ENCODE measurements at places on chromosomes 1 and 21. TPM values are rescaled to one million over a fixed set of nuclear protein-coding genes. Genes with fewer than 3 reads are reported as not detected.

DNA sequence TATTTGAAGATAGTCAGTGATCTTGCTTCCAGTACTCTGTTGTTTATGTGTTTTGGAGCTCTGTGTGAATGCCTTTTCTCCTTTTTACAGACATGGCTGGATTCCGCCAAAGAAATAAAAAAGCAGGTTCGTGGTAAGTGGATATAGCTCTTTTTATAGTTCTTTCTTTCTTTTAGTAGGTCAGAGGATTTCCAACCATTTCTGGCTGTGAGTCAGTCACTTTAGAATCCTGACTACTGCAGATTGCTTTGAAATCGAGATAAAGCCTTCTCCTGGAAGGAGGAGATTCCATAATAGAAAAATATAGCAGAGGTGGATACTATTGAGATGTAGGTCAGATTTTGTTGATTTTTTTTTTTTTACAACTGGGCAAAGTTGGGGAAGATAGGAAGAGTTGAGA, 97.4 kb downstream of the EPB41 start:
- H3K4me3 ChIP-seq: no peak overlapping the region
- H3K4me1 ChIP-seq: no peaks in the 10 kb centered on the region
- H3K36me3 ChIP-seq: no peaks in the 10 kb centered on the region
- peak overlapping the region; percentile 2 for H3K27ac ChIP-seq
- no peaks in the 10 kb centered on the region for H3K27me3 ChIP-seq

The LEFTY2 gene
- not detected for total RNA-seq

GRCh38 chr1:26078286-26079177, 11.1 kb upstream of the TRIM63 start:
- H3K27ac ChIP-seq: no peak overlapping the region
- DNase-seq: no peak
- H3K27me3 ChIP-seq: peaks cover 4% of the 10 kb centered on the region
- no peaks in the 10 kb centered on the region for H3K36me3 ChIP-seq
- H3K4me3 ChIP-seq: no peak overlapping the region
- H3K4me1 ChIP-seq: peaks cover 4% of the 10 kb centered on the region

The KRTAP12-2 gene
- total RNA-seq: not detected

DNA sequence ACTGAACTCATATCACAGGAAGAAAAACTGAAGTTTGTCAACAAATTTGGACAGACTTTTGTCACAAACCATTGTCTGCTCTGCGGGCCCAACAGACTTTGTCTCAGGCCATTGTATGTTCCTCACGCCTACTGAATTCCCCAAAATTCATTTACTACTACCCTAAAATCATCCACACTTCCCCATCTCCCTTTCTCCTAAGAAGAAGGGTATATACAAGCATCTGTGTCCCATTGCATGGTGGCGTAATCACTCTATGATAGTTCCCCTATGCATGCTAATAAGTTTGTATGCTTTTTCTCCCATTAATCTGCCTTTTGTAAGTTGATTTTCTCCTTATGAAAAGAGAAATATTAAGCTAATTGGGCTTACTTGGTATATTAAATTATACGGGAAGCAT, 54.9 kb upstream of the ATF3 start:
- no peak overlapping the region for H3K27ac ChIP-seq
- no peak overlapping the region for H3K4me3 ChIP-seq
- peaks cover 38% of the 10 kb centered on the region for H3K27me3 ChIP-seq
- no peaks in the 10 kb centered on the region for H3K36me3 ChIP-seq
- H3K4me1 ChIP-seq: peaks cover 4% of the 10 kb centered on the region

The FAM163A gene
- total RNA-seq: 0.11 TPM

The MYOG gene
- not detected for total RNA-seq

GRCh38 chr1:192831706-192832355, 23.0 kb downstream of the RGS2 start:
- no peaks in the 10 kb centered on the region for H3K27me3 ChIP-seq
- H3K4me3 ChIP-seq: no peak overlapping the region
- no peak overlapping the region for H3K27ac ChIP-seq
- no peaks in the 10 kb centered on the region for H3K36me3 ChIP-seq
- no peak for DNase-seq
- no peaks in the 10 kb centered on the region for H3K4me1 ChIP-seq

The LCE1D gene
- total RNA-seq: not detected

GRCh38 chr1:178898401-178898800, 27.5 kb upstream of the ANGPTL1 start:
- no peak overlapping the region for H3K27ac ChIP-seq
- H3K36me3 ChIP-seq: peaks cover 17% of the 10 kb centered on the region
- H3K4me3 ChIP-seq: no peak overlapping the region
- H3K4me1 ChIP-seq: no peaks in the 10 kb centered on the region
- DNase-seq: no peak
- H3K27me3 ChIP-seq: no peaks in the 10 kb centered on the region

The GNG12 gene
- total RNA-seq: 30.3 TPM

DNA sequence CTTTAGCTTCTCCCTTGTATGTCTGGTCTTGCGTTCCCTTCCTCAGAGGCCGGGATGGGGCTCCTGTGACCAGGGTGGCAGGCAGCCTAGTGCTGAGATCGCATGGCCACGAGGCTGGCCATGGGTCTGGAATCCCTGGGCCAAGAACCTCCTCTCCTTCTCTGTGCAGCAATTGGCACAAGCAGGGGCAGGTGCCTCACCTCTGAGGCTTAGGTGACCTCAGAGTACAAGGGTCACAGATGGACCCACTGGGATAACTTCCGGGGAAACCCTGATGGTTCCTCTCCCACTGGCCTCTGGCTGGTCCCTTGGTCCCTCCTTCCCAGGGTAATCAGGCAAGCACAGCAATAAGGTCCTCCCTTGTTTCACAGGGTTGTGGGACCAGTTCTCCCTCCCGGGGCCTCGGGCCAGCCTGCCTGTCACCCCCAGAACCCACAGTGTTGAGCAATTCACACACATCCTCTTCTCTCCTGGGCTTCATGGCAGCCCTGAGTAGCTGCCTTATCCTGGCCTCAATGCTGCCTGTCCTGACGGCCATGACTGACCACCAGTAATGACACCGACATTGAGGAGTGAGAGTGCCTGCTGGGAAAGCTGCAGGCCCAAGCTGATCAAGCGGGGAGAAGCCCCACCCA, 38.6 kb downstream of the BMP8A start:
- no peak for DNase-seq
- H3K27ac ChIP-seq: no peak overlapping the region
- H3K27me3 ChIP-seq: no peaks in the 10 kb centered on the region
- H3K4me3 ChIP-seq: no peak overlapping the region

The FOXE3 gene
- not detected for total RNA-seq

GRCh38 chr21:35280231-35280630, 231.1 kb upstream of the RUNX1 start:
- no peaks in the 10 kb centered on the region for H3K36me3 ChIP-seq
- no peak for DNase-seq
- no peak overlapping the region for H3K4me3 ChIP-seq

The CYP4A22 gene
- total RNA-seq: not detected

The BPNT1 gene
- total RNA-seq: 33.1 TPM

The TMPRSS2 gene
- total RNA-seq: 0.99 TPM

DNA sequence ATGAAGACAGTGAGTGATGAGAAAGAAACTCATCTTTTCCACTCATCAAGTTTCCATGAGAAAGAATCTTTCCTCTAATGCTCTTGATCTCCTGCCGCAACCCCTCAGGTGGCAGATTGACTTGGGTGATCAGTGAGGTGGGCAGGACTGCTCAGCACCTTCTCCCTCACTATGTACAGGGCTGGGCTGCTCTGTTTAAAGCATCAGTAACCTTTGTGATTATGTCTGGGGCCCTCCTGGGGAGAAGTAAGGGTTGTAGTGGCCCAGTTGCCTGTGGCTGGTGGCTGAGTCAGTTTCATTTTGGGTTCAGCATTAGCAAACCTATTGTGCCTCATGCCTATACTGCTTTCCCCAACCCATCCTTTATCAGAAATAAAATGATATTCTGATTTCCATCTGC, 366.0 kb downstream of the TTLL7 start:
- H3K27me3 ChIP-seq: no peaks in the 10 kb centered on the region
- no peak for DNase-seq
- H3K27ac ChIP-seq: no peak overlapping the region
- no peaks in the 10 kb centered on the region for H3K36me3 ChIP-seq
- H3K4me1 ChIP-seq: no peaks in the 10 kb centered on the region
- no peak overlapping the region for H3K4me3 ChIP-seq

- no peak for DNase-seq
- H3K27ac ChIP-seq: peak overlapping the region; percentile 79
- peaks cover 23% of the 10 kb centered on the region for H3K4me1 ChIP-seq
Observed at GRCh38 chr21:44011123-44011522, 986 bp upstream of the TRAPPC10 start.

- DNase-seq: no peak
- H3K4me1 ChIP-seq: peaks cover 6% of the 10 kb centered on the region
- H3K36me3 ChIP-seq: no peaks in the 10 kb centered on the region
- no peaks in the 10 kb centered on the region for H3K27me3 ChIP-seq
- H3K27ac ChIP-seq: no peak overlapping the region
Observed at GRCh38 chr1:232059726-232060374, 433.3 kb downstream of the DISC1 start.

DNA sequence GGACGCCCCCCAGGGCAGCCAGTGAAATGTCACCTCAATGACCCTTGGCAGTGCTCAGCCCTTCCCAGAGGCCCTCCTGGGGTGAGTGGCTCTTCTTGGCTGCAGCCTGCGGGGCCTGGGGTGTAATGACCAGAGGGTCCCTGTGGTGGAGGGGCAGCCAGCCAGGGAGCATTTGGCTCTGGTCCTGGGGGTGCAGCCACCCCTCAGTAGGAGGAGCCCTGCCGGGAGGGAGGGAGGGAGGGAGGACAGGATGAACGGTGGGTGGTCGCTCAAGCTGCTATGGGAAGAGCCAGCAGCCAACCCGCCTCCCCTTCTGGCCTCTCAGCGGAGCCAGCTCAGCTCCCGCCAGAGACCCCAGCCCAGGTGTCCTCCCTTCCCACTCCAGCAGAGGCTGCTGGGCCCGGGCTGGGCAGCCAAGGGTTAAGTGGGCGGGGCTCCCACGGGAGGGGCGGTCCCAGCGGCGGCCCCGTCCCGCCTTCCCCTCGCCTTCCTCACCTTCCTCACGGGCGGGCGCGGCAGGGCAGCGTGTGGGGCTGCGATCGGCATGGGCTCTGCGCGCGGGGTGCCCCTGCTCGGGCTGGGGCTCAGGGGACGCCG, 9.0 kb upstream of the PLCH2 start:
- H3K27me3 ChIP-seq: peaks cover 25% of the 10 kb centered on the region
- H3K27ac ChIP-seq: no peak overlapping the region
- peaks cover 13% of the 10 kb centered on the region for H3K4me1 ChIP-seq
- peak; percentile 77 for DNase-seq

DNA sequence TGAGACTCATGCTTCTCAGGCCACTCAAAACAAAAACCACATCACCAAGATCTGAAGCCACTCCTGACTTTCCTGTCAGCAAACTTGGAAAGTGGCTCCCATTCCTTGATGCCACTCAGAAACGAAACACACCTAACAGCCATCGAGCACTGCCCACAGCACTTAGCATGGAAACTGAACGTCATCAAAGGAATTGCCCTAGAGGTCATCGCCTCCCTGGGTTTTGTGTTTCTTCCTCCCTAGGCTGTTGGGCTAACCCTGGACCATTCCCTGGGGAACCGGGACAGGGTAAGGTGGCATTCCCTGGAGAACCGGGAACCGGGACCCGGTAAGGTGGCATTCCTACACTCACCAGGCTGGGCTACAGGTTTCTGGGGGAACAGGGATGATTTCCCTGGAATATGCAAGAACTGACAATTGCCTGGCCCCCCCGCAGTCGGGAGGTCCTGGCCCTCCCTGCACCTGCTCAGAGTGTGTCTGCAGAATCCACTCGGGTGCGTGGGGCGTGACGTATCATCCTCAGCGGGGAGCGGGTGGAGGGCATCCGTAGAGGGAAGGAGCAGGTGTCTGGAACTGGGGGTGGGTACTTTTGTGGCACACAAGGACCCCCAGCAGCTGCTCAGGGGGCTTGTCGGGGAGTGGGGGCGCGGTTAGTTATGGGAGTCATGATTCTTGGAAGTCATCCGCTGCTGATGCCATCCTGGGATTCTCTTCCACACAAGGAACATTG, 30.3 kb downstream of the SLC45A1 start:
- H3K4me3 ChIP-seq: no peak overlapping the region
- no peaks in the 10 kb centered on the region for H3K4me1 ChIP-seq
- DNase-seq: no peak
- H3K27ac ChIP-seq: no peak overlapping the region
- H3K27me3 ChIP-seq: no peaks in the 10 kb centered on the region

The TMEM52 gene
- total RNA-seq: 7.4 TPM

GRCh38 chr1:228850141-228851100, 115.1 kb downstream of the RHOU start:
- peak; percentile 37 for DNase-seq
- peaks cover 17% of the 10 kb centered on the region for H3K4me1 ChIP-seq
- H3K27ac ChIP-seq: no peak overlapping the region
- no peaks in the 10 kb centered on the region for H3K36me3 ChIP-seq
- no peaks in the 10 kb centered on the region for H3K27me3 ChIP-seq

DNA sequence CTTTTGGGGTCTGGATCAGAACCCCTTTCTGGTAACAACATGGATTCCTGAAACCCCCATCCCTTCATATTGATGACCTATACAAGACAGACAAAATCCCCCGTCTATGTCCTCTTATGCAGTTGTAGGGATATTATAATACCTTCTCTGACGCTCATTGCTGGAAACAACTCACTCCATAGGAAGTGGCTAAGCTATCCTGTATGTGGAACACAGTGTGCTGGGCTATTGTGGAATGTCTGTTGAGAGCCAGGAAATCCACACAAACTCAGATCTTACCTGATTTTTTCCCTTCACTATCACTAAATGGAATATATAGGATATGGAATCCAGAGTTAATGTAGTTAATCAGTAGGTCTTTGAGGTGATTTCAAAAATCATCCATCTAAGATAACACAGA, 17.7 kb upstream of the PIK3R3 start:
- no peak for DNase-seq
- no peak overlapping the region for H3K27ac ChIP-seq
- no peaks in the 10 kb centered on the region for H3K36me3 ChIP-seq
- no peak overlapping the region for H3K4me3 ChIP-seq
- no peaks in the 10 kb centered on the region for H3K27me3 ChIP-seq
